CD4-positive, alpha-beta T cell treated with Interleukin-17A for 1 hour (primary cell): ENCODE measurements at places on chromosomes 3 and 15.

DNA sequence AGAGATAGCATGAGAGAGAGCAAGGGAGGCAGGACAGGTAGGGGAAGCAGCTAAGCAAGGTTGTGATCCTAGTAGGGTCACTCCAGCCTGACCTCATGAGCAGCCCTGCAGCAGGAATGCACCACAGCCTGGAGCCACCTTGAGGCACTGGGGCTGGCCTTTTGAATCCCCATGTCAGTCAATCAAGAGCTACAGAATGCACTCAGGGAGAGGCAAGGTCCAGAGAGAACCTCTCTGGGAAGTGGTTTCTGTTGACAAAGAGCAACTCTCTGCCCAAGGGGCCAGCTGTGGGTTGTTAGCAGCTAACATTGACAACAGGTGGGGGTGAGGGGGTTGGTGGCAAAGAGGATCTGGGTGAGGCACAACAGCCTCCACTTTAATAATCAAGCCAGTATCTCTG, 54.6 kb downstream of the TRANK1 start:
- DNase-seq: no peak

DNA sequence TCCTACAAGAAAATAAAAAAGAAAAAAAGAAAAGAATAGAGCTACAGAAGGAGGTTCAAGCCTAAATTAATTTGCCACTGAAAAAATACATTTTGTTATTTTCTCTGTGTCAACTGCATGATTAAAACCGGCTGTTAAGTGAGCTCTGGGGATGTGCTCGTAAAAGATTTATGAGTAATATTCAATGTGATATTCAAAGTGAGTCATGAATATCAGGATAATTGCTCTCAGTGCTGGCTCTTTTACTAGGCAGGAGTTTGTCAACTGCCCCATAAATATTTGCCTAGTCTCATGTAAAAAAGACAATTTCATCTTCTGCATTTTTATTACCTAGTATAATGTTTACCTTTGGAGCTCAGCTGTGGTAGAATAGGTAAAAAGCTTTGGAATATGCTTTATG, 78.9 kb downstream of the CDIN1 start:
- DNase-seq: no peak

DNA sequence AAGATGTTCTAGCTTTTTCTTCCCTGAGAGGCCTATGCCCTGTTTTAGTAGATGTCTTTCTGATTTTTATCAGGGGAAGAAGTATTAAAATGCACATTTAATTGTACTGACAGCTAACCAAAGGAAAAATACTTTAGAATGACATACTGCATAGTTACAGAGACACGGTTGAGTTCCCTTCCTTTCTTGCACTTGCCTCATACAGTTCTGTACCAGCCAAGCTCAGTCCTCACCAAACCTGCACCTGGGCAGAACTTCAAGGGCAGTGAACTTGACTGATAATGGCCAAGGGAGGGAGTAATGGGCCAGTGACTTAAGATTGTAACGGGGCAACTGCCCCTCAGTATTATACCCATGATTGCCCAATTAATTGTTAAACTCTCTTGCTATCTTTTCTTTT, 34.1 kb upstream of the RASGRP1 start:
- DNase-seq: no peak

GRCh38 chr3:15183011-15183410, 23.0 kb upstream of the CAPN7 start:
- no peak for DNase-seq

- DNase-seq: no peak
Measured at GRCh38 chr15:27059610-27060202, 88.7 kb downstream of the GABRG3 start.

- DNase-seq: no peak
Measured at GRCh38 chr15:90022905-90023700, 22.0 kb downstream of the ZNF710 start.

DNA sequence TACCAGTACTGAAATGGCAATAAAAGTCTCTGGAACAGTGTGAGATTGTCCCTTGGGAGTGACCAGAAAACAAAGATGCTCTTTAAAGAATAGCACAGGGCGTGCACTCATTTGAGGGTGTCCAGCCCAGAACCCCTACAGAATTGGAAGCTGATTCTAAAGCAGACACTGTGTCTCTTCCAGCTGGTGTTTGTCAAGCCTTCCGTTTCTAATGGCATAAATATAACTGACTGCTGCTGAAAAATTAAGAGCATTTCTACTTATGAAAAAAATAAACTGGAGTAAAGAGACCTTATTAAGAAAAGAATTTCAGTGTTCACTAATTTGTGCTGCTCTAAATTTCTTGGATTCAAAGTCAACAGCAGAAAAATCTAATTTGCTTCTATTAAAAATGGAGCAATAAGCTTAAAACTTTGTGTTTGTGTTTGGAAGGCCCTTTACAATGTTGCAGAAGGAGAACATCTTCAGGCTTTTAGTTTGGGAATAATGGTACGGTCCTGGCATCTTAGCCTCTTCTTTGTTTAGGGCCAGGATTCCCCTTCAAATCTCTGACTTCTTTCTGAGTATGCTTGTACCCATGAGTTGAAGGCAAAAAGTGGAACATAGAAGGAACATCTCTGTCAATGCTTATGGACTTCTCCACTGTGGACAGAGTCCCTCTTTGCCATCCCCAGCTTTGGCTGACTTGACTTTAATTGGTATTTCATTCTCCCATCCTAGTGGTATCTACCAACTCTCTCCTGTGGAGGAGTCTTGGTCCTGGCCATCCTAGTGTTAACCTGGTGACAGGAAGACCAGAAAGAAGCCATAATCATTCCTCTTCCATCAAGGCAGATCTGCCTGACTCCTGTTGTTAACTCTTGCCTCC, 65.9 kb downstream of the THSD4 start:
- DNase-seq: no peak

DNA sequence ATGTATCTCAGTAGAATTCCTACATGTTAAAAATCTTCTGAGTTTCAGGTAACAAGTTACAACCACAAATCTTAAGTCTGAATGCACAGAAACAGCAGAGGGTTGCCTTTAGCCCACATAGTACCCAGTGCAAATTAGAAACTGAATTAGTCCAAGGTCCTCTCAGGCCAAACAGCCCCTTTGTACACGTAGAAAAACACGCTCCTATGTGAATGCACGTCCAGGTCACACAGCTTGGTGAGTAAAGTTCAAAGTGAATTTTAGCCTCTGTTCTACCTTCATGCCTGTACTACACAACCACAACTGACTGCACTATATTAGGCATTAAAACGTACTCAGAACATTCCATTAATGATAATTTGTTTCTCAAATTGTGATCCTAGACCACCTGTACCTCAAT, 46.3 kb downstream of the GYG1 start:
- no peak for DNase-seq

GRCh38 chr3:39190281-39191025, 1.9 kb downstream of the XIRP1 start:
- DNase-seq: no peak

- no peak for DNase-seq
Measured at GRCh38 chr3:18669374-18669773, 244.2 kb upstream of the SATB1 start.
